Cerebellar nuclear complex (tissue), 1 donor: ENCODE measurements at places on chromosomes 2 and 18.

- DNase-seq = no peak
Measured at GRCh38 chr2:71792926-71793761, 339.8 kb downstream of the DYSF start.

GRCh38 chr2:19881908-19882265 lies 19.9 kb downstream of the TTC32 start:
- no peak for DNase-seq

GRCh38 chr2:32688541-32688940 lies 60.7 kb downstream of the TTC27 start:
- DNase-seq = no peak

GRCh38 chr2:109216332-109216731 lies 87.3 kb downstream of the SH3RF3 start:
- DNase-seq = no peak

GRCh38 chr2:106193690-106193976 lies 468 bp downstream of the UXS1 start:
- DNase-seq = no peak

DNA sequence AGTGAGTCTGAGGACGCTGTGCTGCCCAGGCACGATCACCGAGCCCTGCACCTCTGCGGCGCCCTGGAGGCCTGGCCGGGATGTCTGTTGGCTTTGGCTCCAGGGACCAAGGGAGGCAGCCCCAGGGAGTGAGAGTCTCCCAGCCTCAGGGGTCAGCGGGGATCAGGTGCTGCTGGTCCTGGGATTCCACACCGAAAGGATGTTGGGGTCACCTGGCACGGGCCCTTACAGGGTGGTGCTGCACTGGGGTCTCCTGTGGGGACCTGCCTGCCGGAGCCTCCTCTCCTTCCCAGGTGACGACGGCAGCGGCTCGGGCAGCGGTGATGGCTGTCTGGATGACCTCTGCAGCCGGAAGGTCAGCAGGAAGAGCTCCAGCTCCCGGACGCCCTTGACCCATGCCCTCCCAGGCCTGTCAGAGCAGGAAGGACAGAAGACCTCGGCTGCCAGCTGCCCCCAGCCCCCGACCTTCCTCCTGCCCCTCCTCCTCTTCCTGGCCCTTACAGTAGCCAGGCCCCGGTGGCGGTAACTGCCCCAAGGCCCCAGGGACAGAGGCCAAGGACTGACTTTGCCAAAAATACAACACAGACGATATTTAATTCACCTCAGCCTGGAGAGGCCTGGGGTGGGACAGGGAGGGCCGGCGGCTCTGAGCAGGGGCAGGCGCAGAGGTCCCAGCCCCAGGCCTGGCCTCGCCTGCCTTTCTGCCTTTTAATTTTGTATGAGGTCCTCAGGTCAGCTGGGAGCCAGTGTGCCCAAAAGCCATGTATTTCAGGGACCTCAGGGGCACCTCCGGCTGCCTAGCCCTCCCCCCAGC lies 30.5 kb downstream of the GPC1 start:
- DNase-seq = no peak

DNA sequence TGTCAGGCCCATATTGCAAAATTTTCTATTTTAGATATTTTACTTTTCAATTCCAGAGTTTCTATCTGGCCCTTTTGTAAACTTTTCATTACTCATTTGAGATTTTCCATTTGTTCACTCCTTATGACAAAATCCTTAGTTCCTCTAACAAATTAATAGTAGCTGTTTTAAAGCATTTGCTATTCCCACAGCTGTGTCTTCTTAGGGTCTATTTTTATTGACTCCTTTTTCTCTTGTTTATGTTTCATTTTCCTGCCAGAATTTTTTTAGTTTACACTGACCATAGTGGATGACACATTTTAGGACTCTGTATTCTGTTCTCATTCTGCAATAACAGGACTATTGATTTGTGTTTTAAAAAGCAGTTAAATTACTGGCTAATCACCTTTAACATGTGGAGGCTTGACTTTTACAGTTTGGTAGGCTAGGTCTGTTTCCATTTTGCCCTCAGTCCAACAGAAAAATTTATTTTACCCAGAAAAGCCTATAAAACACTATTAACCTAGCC lies 30.0 kb downstream of the PID1 start:
- no peak for DNase-seq

- no peak for DNase-seq
Measured at GRCh38 chr2:147260241-147260640, 584.6 kb upstream of the ACVR2A start.

- no peak for DNase-seq
Measured at GRCh38 chr2:118983133-118983532, 41.1 kb downstream of the MARCO start.
